ENCODE measurements at places on chromosomes 3 and 15. TPM values are rescaled to one million over a fixed set of nuclear protein-coding genes. Genes with fewer than 3 reads are reported as not detected.

Gene PLSCR2
- not detected for polyA plus RNA-seq

Gene CCR3
- polyA plus RNA-seq: not detected

Gene MASP1
- not detected for polyA plus RNA-seq

Gene VIPR1
- not detected for polyA plus RNA-seq

Gene MAP6D1
- 2.6 TPM for polyA plus RNA-seq

Gene ZBBX
- 0.50 TPM for polyA plus RNA-seq

Gene BNC1
- not detected for polyA plus RNA-seq
